ENCODE measurements at places on chromosomes 13 and 19.

DNA sequence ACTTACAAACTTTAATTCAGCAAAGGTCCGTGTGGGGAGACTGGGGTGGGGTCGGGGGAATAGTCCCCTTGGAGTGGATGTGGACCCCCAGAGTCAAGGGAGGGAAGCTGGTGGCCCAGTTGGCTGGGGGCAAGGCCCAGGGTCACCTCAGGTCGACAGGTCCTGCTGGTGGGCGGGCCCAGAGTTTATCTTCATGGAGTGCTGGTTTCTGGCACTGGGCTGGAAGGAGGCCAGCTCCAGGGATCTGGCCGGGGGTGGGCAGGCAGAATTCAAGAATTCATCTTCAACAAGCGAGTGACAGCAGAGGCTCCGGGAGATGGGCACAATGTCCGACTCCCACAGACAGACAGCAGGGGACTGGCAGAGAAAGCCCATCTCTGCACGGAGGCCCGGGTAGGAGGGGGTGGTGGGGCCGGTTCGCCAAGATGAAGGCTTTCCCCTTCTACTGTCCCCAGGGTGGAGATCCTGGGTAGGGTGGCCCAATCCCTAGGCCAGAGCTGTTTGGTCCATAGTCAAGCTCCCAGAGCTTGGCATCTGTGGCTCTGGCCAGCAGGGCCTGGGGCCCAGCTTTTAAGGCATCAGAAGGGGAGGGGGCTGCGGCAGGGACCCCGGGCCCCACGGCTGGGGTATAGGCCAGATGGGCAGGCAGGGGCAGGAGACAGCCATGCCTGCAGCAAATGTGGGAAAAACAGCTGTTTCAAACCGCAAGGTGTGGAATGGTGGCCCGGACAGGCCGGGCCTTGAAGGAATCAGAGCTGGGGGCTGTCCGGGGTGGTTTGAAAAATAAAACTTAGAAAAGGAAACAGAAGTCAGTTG, 622 bp upstream of the FDX2 start:
- no peak for DNase-seq

GRCh38 chr19:50330365-50331078, 1.3 kb upstream of the KCNC3 start:
- DNase-seq, result peak; percentile 78

- no peak for DNase-seq
These were observed 666 bp downstream of the POMP start for GRCh38 chr13:28659621-28659970.

DNA sequence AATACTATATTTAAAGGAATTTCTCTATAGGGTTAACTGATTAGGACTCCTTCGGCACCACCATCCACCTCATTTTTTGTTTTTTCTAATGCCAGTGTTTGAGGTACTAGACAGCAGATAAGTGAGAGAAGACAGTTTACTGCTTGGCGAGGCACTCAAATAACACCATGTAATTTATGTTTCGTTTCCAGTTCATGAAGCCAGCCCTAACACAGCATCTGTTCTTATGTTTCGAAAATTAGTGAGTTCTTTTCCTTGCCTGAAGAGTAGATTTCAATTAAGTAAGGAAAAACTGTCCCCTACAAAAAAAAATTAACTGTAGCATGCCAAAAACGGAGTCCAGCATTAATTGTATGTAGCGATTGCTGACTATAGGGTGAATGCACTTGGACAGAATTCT, 409.1 kb downstream of the TBC1D4 start:
- no peak for DNase-seq

- no peak for DNase-seq
These were observed 1375.4 kb downstream of the SLITRK1 start for GRCh38 chr13:82506805-82507414.

DNA sequence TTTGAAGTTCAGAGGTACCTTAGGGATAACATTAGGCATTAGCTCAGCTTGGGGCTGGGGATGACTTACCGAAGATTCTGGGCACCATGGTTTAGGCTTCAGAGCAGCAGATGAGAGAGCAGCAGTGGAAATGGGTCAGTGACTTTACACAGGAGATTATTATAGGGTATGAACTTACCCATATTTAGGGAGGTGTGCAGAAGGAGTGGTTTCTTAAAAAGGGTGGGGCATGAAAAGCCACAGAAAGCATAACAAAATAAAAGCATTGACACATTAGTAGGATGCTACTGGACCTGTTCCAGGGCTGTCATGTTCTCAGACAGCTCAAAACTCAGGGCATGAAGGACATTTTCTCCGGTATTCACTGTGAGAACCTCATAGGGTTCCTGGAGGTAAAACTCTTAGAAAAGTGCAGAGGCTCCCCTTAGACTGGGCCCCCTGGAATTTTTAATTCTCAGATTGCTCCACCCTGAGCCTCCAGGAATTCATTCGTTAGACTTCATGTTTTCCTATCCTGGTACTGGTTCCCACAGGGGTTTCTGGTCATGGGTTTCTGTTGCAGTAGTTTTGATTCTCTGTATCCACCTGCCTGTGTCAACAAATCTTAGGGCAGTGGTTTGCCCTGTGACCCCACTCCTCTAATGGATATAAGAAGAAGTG, 20.7 kb downstream of the IGFL1 start:
- DNase-seq, result no peak

DNA sequence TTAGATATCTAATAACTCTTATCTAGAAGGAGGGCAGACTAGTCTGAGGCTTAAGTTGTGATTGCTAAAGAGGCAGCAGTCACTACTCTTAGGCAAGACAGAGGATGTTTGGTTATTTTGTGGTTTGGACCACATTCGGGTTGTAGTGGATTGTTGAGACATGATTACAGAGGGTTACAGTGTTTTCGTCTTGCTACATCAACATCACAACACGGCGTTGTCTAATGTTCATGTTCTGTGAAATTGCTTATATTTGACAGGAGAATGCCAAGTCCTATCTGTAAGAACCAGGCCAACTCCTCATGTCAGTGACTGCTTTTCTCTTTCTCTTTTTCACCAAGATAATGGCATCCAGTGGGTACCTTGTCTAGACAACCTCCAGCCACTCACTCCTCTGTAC, 16.8 kb upstream of the TM9SF2 start:
- DNase-seq, result no peak

DNA sequence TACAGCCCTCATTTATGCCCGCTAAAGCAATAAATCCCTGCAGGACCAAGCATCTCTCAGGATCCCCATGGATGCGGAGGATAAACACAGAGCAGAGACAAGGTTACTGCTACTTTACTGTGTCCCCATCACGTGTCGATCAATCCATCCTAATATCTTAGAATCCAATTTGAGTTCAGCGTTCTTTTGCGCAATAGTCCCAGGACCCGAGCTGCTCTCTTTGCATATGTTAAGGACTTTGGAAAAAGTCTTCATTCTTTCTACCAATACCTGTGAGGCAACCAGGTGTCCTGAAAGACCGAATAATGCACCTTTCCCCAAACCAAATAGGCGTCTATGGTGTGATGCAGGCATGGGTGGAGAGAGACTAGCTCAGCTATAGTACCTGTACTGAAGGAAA, 38.0 kb upstream of the URAD start:
- no peak for DNase-seq

DNA sequence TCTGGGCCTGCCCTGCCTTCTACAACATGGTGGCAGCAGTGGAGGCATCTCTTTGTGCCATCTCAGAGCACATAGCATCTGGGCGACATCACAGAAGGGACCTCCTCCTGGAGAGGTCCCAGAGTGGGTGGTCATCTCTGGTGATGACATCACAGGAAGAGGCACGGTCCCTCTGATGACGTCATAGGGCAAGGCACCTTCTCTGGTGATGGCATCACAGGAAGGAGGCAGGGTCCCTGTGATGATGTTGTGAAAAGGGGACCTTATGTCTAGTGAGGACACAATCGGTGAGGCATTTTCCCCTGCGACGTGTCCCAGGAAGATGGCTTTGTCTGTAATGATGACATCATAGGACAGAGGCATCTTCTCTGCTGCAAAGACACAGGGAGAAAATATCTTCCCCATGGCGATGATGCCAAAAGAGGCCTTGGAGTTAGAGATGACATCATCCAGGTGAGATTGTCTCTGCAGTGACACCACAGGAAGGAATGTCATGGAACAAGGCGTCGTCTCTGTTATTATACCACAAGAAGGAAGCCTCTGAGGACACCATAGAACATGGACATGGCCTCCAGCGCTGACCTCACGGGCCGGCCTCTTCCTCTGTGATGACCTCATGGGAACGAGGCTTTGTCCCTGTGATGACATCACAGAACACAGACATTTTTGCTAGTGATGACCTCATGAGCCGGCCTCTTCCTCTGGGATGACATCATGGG, 10.7 kb downstream of the SHISA7 start:
- no peak for DNase-seq

DNA sequence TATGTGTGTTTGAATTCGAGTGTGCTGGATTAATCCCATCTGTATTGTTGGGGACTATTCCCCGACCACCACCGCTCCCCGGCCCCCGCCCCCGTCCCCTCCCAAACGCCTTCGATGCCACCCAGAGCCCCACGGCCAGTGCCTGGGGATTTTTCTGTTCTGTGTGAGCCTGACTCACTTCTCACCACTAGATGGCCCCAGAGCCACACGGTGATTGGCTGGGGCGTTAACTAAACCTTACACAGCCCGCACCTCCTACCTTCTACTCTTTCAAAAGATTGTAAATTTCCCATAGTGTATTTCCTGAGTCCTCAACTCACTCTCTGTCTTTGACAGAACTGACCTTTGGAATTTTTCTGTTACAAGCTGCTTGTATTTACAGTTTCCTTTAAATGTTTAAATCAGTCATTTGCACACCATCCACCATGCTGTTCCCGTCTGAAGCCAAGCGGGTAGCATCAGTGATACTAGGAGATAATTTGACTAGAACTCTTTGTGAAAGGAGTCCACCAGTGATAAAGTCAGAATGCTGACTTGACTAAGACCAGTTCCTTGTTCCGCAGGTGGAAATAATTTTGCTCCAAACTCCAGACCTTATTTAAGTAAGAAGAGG, 61.4 kb downstream of the RFX2 start:
- DNase-seq, result peak; percentile 79

- no peak for DNase-seq
These were observed 442.1 kb downstream of the PCDH20 start for GRCh38 chr13:60973529-60973928.

GRCh38 chr13:33453936-33454335, 168.4 kb upstream of the STARD13 start:
- DNase-seq, result no peak

GRCh38 chr13:30623392-30623791, 5.7 kb downstream of the USPL1 start:
- no peak for DNase-seq

GRCh38 chr13:109141706-109142105, 512.3 kb downstream of the MYO16 start:
- DNase-seq, result no peak

DNA sequence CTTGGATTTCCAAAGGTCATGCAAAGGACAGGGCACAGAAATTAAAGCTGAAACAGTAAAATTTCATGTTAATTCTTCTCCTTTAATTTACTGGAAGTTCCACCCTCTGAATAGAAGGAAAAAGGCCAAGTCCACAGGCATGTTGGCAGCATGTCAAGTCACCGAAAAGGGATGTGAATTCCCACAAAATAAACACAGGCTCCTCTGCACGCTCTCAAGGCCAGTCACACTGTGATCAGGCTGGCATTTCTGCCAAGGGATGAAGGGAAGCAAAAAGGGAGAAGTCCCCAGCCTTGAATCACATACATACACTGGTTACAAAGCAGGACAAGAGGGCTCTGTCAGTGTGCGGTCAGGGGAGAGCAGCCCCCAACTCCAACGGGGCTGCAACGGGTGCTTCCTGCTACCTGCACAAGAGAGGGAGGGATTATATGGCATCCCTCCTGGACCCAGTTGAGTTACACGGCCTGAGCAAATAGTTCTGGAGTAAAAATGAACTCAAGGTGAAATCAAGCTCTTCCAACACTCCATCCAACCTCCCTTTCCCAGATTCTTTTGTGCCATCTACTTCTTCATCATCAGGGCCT, 6.9 kb downstream of the DCLK1 start:
- DNase-seq, result no peak

GRCh38 chr19:3554254-3555083, 2.9 kb downstream of the MFSD12 start:
- DNase-seq, result peak; percentile 29

DNA sequence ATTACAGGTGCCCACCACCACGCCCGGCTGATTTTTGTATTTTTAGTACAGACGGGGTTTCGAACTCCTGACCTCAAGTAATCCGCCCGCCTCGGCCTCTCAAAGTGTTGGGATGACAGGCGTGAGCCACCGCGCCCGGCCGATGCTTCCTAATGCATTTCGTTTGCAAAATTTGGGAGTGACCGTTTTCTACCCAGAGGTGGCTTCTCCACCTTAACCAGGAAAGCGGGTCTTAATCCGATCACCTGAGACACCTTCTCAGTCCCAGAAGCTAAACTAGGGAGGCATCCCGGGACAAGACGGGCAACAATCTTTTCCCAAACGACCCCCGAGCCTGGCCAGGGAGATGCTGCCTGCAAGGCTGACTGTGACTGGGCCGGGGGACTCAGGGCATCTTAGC, 14.8 kb upstream of the MATK start:
- no peak for DNase-seq

- peak; percentile 82 for DNase-seq
These were observed 113.0 kb downstream of the TEX26 start for GRCh38 chr13:31045286-31046081.

- DNase-seq, result no peak
These were observed 15.2 kb upstream of the UQCR11 start for GRCh38 chr19:1620502-1620901.

DNA sequence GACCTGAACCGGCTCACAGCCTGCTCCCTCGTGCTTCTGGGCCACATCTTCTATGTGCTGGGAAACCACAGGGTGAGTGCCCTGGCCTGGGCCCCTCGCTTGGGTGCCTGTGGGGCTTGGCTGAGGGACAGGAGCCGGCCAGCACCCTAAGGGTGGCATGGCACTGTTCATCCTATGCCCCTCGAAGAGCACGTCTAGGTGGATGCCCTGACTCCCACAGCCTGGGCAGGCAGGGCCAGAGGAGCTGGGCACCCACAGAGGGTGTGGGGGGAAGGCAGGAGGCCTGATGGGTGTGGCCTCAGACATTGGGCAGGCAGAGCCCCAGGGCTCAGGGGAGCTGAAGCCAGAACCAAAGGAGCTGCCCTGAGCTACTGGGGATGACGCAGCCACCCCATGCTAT, 28.7 kb downstream of the MAU2 start:
- DNase-seq, result no peak
